SIG-M5 (cell line): ENCODE measurements at places on chromosomes 7 and 10.

- no peak for DNase-seq
These were observed 29.5 kb upstream of the BMS1 start for GRCh38 chr10:42753126-42753506.

GRCh38 chr7:37442268-37442667 lies 6.4 kb downstream of the ELMO1 start:
- DNase-seq = no peak

- DNase-seq = no peak
These were observed 2.1 kb downstream of the RET start for GRCh38 chr10:43078986-43079273.

DNA sequence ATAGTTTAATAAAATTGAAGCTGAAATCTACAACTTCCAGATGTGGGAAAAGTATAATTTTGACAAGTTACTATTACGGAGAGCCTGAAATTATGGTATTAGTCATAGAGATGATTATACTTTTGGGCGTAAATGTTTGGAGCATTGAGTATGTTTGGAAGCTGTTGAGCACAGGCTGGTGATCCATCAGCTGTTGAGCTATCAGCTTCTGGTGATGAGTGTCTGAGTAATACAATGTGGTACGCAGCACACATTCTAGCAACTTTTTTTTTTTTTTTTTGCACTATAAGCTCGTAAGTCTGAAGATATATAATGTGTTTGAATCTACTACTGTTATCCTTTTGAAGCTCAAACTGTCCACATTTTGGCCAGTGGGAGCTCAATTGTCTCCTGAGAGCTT lies 123.4 kb downstream of the ATE1 start:
- DNase-seq = no peak

- DNase-seq = no peak
These were observed 1111.8 kb upstream of the C7orf33 start for GRCh38 chr7:147478796-147479195.

- DNase-seq = no peak
These were observed 192.2 kb downstream of the CAMK1D start for GRCh38 chr10:12541446-12542067.

DNA sequence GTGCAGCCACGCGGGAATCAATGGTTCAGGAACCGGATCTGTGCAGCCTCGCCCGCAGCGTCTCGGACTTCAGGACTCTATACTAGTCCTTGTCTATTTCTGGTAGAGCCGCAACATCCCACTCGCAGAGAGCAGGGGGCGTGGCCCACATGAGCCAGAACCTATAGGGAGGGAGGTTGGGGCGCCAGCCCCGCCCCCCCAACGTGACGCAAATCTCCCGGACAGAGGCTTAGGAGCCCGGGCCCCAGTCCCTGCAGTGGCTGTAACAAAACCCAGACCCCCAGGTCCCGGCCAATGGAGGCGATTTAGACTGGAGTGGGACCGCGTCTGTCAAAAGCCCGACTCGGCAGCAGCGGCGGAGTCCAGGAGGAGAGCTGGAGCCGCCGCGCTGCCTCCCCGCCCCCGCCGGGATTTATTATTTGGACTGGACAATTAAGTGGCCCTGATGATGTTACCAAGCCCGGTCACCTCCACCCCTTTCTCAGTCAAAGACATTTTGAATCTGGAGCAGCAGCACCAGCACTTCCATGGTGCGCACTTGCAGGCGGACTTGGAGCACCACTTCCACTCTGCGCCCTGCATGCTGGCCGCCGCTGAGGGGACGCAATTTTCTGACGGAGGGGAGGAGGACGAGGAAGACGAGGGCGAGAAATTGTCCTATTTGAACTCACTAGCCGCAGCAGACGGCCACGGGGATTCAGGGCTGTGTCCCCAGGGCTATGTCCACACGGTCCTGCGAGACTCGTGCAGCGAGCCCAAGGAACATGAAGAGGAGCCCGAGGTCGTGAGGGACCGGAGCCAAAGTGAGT lies at the start of gene NKX2-3:
TSS of gene NKX2-3 (plus strand) at position 256 of the 809 bp plus-strand sequence. CDS start at position 446, 190 bp downstream.
- DNase-seq = no peak

DNA sequence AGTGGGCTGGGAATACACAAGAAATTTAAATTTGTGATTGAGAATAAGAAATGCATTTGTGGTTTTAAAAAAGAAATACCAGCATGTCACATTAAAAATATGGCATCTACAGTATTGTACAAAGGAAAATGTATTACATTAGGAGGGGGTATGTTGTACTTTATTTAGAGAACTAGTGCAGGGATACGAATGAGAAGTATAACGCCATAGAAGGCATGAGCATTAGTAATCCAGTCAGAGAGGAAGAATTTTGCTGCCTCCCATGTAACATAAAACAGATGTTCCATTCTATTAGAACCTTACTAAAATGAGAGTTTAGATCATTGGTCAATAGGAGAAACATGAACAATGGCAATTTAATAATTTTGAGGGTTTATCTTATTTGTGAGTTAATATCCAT lies 182.2 kb downstream of the ADK start:
- DNase-seq = no peak

GRCh38 chr10:76033457-76034196 lies 602.2 kb downstream of the LRMDA start:
- DNase-seq = no peak

GRCh38 chr10:23391821-23392220 lies 47.1 kb upstream of the OTUD1 start:
- DNase-seq = no peak

GRCh38 chr10:22849077-22849805 lies 78.6 kb upstream of the ARMC3 start:
- DNase-seq = no peak

GRCh38 chr10:118241229-118242137 lies 100.6 kb downstream of the FAM204A start:
- no peak for DNase-seq

GRCh38 chr10:24824536-24824935 lies 100.8 kb upstream of the ARHGAP21 start:
- DNase-seq = no peak

- DNase-seq = no peak
These were observed 2.2 kb downstream of the CRTAC1 start for GRCh38 chr10:98028168-98028770.

- DNase-seq = no peak
These were observed 973 bp downstream of the SDK1 start for GRCh38 chr7:3301831-3302618.

- DNase-seq = no peak
These were observed 88.0 kb upstream of the ZMIZ1 start for GRCh38 chr10:78980815-78981214.

GRCh38 chr7:42456267-42456666 lies 219.3 kb upstream of the GLI3 start:
- DNase-seq = no peak

DNA sequence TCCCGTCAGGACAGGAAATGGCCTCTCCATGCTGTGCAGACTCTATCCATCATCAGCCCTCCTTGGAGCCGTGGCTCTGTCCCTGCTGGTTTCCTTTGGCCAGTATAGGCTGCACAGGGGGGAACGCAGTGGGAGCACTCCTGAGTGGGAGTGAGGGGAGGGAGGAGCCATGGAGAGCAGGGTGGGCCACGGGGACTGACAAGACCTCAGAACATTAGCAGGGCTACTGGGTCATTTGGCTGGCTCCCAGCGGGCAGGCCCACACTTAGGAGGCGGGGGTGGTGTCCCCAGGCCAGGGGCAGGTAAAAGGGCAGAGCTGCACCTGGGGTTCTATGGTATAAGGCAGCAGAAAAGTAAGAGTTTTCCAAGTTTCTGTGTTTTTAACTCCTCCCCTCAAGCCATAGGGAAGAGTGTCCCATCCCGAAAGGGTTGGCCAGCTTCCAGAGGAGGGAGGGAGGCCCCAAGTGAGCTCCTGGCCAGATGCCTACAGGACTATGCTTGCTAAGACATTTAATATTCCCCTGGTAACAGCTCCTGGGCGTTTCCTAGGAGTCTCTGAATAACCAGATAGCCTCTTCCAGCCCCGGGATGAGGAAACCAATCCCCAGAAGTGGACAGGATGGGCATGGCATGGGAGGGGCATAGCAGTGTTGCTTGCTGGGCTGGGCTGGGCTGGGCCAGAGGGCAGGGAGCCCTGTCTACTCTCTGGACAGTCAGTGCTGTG lies 5.5 kb upstream of the OPN4 start:
- DNase-seq = no peak

- no peak for DNase-seq
These were observed 124.0 kb downstream of the MAGI2 start for GRCh38 chr7:79329464-79329863.

- no peak for DNase-seq
These were observed 133.3 kb upstream of the YAE1 start for GRCh38 chr7:39432807-39433416.

DNA sequence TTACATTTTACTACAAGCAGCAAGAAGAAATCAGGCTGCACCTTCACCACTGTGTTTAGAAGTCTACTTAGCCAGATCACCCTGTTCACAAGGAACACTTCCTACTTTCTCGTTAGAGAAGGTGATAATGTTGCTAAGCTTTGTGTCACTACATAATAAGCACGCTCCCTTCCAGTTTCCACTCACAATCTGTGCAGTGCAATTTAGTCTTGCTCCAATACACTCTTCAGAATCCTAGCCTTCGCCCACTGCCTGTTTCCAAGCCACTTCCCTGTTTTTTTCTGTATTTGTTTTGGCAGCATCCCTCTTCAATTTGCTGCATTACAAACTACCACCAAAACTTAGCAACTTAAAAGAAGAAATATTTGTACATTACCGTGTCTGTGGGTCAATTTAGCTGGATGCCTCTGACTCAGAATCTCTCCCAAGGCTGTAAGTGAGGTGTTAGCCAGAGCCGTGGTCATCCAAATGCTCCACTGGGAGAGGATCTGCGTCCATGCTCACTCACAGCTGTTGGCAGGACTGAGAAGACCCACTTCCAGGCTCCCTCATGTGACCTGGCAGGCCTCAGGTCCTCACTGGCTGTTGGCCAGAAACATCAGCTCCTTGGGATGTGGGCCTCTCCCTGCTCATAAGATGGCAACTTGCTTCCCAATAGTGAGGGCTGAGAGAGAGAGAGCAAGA lies 110.4 kb downstream of the PON1 start:
- DNase-seq = no peak

DNA sequence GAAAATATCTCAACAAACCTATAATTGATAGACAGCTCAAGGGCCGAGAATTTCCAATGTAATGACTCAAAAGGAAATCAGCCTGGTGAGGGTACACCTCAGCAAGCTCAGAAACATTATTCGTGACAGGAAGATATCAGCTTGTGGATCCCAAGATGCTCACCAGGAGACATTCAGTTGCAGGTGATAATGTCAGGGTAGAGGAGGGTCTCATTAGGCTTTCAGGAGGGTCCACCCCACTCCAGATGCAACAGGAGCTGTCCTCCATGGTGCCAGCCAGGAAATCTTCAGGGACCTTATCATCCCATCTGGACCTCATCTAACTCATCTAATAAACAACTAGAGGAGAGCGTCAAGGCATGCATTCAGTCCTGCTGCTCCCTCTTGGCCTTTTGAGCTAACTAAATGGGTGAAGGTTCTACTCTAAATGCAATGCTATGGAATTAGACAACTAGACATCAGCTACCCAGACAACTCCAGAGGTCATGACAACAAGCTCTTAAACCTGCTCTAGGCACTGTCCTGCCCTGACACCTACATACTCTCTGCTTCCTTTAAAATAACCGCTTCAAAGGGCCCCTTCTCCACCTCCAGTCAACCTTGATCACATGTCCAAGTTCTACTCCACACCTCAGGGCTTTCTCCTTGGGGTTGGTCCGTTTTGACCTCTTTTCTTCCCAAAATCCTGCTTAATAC lies 4.3 kb upstream of the GIMAP5 start:
- no peak for DNase-seq

GRCh38 chr10:114504769-114505579 lies 100.7 kb upstream of the AFAP1L2 start:
- no peak for DNase-seq

GRCh38 chr7:45563941-45564461 lies 10.2 kb upstream of the ADCY1 start:
- no peak for DNase-seq

- DNase-seq = no peak
These were observed 5.6 kb upstream of the DKK1 start for GRCh38 chr10:52308251-52309031.

DNA sequence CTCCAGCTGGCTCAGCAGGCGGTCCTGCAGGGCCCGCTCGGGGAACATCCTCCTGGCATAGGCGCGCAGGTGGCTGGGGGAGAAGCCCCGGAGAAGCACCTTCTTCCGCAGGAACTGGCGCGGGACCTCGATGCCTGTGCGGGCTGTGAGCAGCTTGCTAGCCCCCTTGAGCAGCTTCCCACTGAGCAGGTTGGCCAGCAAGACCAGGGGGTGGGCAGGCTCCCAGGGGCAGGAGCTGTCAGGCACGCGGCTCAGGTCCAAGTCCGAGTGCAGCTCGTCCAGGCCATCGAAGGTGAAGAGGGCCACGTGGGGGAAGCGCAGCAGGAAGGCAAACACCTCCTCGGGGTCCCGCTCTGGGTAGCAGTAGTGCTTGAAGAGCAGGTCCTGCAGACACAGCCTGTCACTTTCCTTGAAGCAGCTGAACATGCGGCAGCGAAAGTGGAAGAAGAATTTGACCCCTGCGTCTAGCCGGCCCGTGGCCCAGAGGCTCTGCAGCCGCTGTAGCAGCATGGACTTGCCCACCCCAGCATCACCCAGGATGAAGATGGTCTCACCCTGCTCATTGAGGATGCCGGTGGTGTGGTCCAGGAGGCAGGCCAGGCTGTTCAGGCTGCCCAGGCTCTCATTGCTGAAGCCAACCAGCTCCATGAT lies 26.2 kb downstream of the NOD1 start:
- DNase-seq = no peak

DNA sequence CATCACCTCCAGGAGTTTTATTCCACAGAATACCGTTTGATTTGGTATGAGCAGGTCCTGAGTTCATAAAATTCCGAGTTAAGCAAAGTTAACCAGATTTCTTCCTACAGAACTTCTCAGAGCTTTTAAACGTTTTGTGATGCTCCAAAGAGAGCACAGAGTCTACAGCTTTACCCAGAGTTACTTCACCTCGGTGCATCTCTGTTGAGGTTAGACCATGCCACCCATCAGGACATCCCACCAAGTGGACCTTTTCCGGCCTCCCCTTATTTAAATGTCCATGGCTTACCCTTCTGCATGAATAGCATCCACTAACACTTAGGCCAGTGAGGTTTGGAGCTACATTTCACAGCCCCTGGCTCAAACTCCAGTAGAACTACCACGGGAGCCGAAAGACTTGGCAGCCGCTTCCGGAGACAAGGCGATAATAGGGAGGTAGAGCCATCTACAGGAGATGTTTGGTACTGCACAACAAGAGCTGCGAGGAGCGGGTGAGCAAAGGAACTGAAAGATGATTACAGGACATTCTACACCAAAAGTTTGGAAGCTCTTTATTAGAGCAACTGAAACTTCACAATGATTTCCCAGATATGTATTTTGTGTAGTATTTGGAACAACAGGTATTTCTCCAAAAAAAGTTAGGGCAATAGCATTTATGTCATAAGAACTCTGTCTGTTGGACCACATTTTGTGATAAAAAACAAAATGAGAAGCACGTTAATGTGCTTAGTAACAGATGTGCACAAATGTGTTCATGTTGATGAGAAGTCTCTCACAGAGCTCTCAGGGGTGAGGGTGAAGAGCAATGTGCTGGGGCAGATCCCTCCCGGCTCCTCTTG lies 174.7 kb downstream of the HERPUD2 start:
- no peak for DNase-seq

GRCh38 chr10:6980353-6980752 lies 400.3 kb upstream of the PRKCQ start:
- DNase-seq = no peak
